ENCODE measurements at places on chromosomes 6 and 20.

GRCh38 chr6:26366504-26366903 lies 1.5 kb downstream of the BTN3A2 start:
- DNase-seq = no peak

- no peak for DNase-seq
Observed at GRCh38 chr6:33628401-33628964, 7.4 kb downstream of the ITPR3 start.

DNA sequence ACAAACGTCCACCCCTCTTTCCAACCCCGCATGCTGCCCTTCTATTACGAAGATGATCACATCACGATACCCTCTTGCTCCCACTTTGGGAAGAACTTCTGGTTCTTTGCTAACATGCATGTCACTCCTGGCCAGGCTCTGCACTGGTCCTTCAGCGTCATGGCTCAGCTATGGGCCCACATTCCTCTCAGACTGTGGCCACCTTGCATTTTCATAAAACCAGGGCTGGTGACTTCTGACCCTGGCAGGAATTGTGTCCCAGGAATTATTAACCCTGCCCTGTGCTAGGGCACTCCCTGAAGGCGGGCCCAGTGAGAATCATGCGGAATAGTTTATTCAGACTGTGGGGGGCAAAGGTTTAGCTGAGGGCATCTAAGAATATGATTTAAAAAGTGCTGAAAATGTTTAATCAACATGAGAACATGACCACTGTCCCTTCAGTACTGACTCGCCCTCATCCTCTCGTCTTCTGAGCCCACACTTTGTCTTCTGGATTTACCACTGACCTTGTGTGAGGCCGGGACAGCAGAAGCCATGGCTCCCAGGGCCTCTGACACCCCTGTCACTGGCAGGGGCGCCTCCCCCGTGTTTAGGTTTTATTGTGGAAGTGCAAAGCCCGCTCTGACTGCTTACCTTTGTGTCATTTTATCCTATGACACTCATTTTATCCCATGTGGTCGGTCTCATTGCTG lies 38.1 kb upstream of the THBS2 start:
- DNase-seq = no peak

DNA sequence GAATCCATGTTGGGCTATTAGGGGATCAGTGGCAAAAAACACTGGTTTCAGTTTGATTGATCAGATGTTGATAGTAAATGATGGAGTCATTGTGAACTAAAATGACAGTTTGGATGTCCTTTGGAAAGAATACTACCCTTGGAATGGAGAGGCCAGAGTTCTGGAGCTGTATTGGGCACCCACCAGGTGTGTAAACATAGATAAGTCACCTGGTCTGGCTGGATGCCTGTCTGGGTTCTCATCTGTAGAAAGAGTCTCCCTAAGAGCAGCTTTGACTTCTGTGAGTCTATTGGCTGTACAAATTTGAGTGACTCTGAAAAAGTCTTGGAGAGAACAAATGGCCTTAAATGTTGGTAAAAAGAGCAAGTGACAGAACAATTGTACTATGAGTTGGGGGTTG lies 115.0 kb downstream of the SCP2D1 start:
- no peak for DNase-seq

DNA sequence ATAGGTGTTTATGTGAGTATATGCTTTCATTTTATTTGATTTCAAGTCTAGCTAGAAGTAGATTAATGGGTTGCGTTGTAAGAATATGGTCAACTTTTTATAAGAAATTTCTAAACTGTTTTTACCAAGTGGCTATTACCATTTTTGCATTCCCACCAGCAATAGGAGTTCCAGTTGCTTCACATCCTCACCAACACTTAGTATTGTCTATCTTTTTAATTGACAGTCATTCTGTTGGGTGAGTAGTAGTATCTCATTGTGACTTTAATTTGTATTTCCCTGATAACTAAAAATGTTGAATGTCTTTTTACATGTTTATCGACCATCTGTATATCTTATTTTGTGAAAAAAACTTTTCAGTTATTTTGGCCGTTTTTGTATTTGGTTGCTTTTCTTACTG lies 135.3 kb downstream of the AKAP7 start:
- DNase-seq = no peak

- DNase-seq = no peak
Observed at GRCh38 chr6:17392978-17393891, at the start of gene CAP2. Gene CAP2, plus strand, starts transcription at chr6:17393595. Its CDS starts 27,961 bp downstream, at chr6:17421556.

- DNase-seq = no peak
Observed at GRCh38 chr6:157228426-157229131, 94.7 kb downstream of the TMEM242 start.

DNA sequence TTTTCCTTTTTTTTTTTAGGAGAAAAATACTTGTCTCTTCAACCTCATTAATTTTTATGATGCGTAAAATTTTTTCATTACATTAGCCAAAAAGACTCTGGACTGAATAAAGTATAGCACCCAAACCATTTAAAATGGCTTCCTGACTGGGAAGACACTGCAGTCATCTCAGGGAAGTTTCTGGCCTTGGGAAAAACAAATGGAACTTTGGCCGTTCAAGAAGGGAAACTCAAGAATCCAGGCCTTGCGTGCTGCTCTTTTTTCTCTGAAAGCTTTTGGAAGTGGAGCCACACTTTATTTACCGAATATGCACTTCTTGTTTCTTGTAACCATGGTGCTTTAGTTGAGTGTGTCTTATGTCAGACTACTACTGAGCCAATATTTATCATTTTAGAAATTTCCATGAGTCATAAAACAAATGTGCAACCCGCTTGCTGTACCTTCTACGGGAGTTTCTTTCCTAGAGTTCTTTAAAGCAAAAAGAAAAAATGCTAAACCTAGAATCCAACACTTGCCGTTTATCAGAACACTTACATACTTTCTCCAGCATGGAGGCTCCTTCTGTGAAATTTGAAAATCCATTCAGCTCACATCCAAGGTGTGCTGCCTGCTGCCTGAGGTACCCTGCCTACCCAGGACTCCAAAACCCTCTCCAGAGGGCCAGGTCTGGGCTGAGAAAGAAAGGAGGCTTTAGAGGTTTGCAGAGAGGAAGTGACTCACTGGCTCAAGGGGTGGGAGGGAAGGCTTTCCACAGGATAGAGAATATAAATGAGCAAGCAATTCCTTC lies 11.5 kb upstream of the DSTN start:
- DNase-seq = no peak

DNA sequence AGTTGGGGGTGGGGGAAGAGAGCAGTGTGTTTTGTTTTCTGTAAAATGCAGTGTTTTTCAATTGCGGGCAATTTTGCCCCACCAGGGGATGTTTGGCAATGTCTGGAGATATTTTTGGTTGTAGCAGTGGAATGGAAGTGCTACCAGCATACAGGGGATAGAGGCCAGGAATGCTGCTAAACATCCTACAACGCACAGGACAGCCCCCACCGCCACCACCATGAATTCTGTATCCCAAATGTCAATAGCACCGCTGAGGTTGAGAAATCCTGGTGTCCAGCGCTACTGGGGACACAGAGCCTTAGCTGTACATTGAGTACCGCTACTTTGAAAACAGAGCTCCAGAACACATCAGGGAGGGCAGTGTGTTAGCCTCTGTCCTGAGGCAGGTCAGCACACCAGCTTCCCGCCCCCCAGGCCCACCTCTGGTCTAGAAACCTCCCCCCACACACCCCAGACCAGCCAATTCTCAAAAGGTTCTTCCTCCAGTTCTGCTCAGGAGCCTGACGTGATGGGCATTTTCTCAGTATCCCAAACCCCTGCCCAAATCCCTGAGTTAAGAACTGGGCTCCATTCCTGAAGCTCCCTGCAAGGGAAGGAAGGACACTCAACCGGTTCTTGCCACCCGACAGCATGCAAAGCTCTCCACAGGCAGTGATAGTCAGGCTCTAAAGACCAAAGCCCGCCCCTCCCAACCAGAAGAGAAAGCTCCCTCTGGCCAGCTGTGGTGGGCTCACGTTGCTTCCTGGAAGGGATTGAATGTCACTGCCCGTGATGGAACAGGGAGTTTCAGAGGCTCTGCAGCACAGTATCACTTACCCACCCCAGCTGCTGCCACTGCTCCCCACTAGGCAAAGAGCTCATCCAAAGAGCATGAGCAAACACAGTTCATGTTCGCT lies 321.5 kb upstream of the JARID2 start:
- no peak for DNase-seq

Data from CD4-positive, alpha-beta T cell treated with Interleukin-4 for 1 hour (primary cell).